Activated naive CD4-positive, alpha-beta T cell treated with anti-CD3 and anti-CD28 coated beads, Interleukin-2, amount 10 ng/mL, durations not matched to agents 7 days and 5 days (primary cell): ENCODE measurements at places on chromosomes 5 and 9.
A peak's percentile ranks its signal among the peaks of the same experiment; 100 is the strongest.

DNA sequence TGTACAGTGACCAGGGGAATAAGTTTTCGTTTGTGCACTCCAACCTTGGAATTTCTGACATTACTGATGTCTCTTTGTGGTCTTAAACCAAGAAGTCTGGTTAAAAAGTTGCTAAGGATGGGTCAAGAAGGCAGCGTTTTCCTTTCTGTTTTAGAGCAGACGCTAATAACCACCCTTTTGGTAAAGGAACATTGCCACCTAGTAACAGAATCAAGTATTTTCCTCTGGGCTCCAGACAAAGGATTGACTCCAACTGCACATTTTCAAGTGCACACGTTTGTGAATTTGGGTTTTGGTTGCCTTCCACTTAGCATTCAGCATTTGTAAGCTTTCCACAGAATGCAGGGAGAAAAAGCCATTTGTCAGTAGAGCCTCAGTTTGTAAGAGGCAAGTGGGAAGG lies 22.2 kb upstream of the CEP78 start:
- DNase-seq = no peak

DNA sequence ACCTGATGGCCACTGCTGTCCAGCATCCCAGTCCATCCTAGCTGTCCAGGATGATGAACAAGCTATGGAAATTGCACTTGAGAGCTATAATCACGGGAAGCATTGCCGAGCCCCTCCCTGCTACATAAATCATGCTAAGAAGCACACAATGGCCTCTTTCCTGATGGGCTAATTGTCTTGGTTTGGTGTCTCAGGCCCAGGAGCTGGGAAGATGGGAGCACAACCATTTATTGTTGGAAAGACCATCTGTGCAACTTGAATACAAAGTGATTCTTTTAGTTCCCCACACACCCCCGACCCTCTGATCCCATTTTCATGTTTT lies 80.4 kb downstream of the RGS3 start:
- DNase-seq = no peak

- peak; percentile 39 for DNase-seq
Measured at GRCh38 chr9:6428940-6429889, 16.2 kb downstream of the UHRF2 start.

- DNase-seq = no peak
Measured at GRCh38 chr9:6040077-6040476, 24.7 kb upstream of the RANBP6 start.

GRCh38 chr5:20347334-20347733 lies 359.3 kb upstream of the CDH18 start:
- no peak for DNase-seq

DNA sequence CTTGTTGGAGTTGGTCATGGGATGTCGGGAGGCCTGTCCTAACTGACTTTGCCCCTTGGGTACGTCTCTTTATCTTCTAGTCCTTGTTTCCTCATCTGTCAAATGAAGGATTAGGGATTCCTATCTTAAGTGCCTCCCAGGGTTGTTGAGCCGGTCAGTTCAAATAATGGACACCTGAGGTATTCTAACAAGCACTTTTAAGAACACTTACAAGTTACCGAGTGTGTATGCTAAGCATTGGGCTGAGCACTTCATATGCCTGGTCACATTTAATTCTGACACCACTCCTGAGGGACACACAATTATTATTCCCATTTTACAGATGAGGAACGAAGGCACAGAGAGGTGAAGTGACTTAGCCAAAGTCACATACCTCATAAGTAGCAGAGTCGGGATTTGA lies 37.1 kb downstream of the CAMK2A start:
- no peak for DNase-seq

- no peak for DNase-seq
Measured at GRCh38 chr9:115653171-115653606, 500.4 kb upstream of the PAPPA start.

DNA sequence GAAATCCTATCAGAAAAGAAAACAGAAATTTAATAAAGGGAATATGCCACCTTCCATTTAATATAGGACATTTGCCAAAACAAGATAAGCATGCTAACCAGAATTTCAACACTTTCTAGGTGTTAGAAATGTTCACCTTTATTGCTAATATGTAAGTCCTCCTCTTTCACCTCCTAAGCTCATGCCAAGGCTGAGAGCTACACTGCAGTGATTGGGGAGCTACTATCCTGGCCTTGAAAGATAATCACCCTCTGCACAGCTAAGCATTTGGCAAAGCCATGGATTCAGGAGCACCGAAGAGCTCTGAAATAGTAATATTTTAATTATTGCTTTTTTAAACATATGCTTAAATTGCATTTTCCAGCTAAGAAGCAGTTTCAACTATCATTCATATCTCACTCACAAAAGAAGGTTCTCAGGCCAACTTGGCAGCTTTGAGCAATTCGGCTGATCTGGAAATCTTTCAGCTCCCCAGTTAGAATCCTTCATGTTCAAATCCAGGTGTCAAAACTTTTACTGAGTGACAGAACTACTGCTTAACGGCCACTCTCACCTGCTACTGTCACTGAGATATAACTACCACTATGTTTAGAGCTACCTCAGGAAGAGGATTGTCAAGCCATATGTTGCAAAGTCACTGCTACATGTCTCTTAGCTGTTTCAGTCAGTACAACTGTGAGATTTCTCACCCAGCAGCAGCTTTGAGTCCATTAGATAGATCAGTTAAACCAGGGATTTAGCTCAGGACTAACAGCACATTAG lies 302.0 kb downstream of the NFIB start:
- DNase-seq = no peak

DNA sequence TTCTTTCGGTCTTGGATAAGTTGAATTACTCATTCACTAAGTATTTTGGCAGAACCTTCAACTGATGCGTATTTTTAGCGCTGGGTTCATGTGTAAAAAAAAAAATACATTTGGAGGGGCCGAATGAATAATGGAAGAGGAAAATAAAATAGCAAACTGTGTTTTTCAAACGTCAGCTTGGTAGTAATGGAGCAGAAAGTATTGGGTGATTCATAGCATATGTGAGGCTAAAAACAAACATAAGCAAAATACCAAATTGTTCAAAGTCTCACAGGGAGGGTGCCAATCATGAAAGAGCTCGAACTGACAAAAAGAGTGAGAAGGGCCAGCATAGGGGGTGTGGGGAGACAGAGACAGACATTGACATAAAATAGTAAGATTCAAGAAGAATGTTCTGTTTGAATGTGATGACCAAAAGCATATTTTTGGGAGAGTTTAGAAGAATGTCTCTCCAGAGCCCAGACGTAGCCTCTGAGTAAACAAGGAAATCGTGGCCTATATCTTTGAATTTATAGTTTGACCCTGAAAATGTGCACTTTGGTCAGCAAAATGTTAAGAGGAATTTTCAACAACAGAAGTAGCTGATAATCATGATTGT lies 174.9 kb upstream of the HMHB1 start:
- no peak for DNase-seq

GRCh38 chr9:6877671-6878161 lies 119.9 kb downstream of the KDM4C start:
- DNase-seq = no peak

GRCh38 chr9:27414220-27414761 lies 109.8 kb upstream of the IFNK start:
- DNase-seq = no peak

GRCh38 chr9:121557581-121558447 lies 58.2 kb upstream of the GGTA1 start:
- peak; percentile 37 for DNase-seq

- no peak for DNase-seq
Measured at GRCh38 chr5:177537389-177538361, 16.7 kb downstream of the FAM193B start.

DNA sequence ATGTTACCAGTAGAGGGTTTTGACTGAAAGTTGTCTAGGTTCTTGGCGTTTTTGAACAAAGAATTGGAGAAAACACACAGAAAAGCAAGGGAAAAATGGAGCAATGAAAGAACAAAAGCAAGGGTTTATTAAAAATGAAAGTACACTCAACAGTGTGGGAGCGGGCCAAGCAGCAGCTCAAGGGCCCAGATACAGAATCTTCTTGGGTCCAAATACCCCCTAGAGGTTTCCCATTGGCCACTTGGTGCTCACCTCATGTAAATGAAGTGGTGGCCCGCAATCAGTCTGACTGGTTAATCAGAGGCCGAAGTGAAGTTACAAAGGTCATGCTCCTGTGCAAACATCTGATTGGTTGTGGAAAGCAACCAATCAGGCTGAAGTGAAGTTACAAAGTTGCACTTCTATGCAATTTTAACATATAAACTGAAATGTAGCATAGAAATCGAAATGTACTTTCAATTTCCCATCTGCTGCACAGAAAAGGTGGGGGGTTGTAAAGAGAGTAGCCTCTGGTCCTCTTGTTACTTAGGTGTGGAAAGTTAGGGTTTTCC lies 1.9 kb upstream of the GM2A start:
- peak; percentile 45 for DNase-seq

- DNase-seq = no peak
Measured at GRCh38 chr5:63648376-63648775, 313.9 kb downstream of the HTR1A start.

GRCh38 chr5:35785601-35786085 lies 71.0 kb upstream of the IL7R start:
- peak; percentile 50 for DNase-seq

DNA sequence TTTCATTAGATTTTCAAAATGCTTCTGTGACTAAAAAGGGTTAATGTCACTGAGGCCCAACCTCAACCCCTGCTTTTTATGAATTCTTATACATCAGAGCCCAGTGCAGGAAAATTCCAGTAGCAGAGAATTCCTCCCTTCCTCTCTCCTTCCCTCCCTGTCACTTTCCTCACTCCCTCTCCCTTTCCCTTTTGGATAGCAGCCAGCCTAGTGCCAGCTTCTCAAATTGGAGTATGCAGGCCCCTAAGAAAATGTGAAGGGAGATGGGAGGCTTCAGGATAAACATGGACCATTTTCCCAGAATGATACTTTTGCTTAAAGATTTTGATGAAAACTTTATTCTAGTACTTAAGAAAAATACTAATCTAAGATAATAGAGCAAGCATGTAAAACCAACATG lies 507.4 kb downstream of the KDM4C start:
- no peak for DNase-seq

DNA sequence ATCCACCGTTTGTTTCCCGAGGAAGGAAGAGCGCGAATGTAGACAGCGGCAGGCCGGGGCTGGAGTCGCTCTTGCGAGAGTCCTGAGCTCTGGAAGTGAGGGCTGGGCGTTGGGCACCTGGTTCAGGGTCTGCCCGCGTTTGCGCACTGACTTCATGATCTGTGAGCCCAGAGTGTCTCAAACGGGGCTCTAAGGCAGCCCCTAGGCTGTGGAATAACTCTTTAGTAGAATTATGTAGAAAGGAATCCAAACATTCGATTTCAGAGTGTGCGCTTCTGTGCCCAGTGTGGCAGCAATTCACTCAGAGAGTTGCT lies 478 bp upstream of the GGTA1 start:
- DNase-seq = no peak

DNA sequence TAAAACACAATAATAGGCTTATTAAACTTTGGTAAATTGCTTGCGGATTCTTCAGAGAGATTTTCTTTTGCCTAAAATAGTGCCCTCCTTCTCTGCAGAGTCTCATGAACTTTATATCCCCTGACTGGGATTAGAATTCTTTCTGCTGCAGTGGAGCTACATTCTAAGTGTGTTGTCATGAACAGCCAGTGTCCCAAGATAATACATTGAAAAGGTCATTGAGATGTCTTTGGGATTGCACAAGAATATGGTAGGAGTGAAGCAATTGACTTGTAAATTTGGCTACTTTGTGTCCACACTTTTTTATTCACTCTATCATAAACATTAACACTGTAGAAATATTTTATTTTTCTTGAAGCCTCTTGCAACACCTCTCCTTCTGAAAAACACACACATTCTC lies 604.5 kb downstream of the GABRG2 start:
- no peak for DNase-seq

DNA sequence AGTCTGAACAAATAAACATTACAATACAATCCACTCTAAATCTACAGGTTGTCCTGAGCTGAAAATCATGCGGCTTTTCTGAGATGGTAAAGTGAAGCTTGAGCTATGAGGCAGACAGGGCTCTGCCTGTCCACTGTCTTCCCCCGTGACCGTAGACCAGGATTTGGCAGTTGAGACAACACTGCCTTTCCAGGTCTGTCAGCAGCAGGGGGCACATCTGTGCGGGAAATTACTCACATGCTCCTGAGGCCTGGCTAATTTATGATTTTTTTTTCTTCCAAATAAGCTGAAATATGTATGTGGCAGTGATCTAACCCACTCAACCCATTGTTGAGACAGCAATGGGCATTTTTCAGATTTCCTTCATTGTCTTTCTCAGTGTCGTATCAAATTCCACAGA lies 307.9 kb downstream of the FBXL7 start:
- DNase-seq = no peak

DNA sequence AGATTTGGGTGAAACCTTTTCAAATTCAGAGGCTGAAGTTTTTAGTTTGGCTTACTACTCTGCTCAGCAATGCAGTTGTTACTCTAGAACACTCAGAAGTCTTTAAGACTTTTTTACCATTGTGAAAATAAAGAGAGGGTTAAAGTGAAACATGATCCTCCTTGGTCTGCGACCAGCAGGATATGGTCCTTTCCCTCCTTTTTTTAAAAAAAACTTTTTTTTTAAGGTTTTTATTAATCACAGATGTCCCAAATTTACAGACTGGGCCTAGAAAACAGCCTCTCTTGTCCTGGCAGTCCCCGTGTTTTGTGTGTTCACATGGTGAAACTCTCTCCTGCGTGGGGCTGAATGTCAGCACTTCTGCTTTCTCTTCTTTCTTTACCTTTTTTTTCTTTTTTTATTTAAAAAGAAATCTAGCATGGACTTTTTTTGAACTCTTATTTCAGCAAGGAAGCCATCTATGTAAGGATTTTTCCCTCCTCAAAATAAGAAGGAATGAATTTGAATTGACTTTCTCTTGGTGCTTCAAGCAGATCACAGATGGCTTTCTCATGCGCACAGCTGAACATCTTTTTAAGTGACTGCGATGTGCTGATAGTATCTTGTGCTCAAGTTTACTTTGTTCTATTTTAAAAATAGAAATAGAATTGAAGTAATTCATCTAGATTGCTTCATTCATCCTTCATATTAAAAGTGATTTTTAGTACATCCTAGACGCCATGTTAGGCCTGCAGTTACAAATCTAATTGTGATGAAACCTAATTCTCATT lies 128.7 kb upstream of the OTULINL start:
- DNase-seq = no peak

- no peak for DNase-seq
Measured at GRCh38 chr5:176830995-176831423, 20.6 kb downstream of the UNC5A start.

DNA sequence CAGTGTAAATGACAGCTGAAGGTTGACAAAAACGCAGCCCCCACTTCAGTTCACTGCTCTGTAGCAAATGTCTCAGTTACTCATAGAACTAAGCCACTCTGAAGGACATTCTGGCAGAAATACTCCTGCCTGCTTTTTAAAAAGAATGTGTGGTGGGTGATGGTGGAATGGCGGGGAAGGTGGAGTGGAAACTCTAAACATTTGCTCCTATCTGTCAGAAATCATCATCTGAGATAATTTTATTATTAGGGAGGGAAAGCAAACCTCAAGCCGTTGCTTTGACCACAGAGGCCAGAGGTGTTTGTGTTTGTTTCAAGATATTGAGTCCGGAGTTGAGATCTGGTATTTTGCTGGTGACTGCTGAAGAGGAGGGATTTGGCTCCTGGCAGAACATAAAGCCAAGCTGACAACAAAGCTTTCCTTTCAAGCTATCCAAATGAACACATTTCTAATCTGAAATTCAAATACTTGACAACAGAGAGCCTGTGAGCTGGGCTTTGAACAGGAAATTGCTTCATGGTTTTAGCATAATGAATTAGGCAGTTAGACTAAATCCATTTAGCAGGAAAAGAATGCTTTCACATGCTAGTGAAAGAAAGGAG lies 362.7 kb downstream of the CSNK1G3 start:
- no peak for DNase-seq

- no peak for DNase-seq
Measured at GRCh38 chr9:133811471-133811870, 73.3 kb upstream of the SARDH start.

- DNase-seq = no peak
Measured at GRCh38 chr9:130185490-130186031, 13.4 kb downstream of the NCS1 start.
